ENCODE measurements at places on chromosomes 5 and 9.

GRCh38 chr5:59104400-59105127 lies 521.7 kb downstream of the RAB3C start:
- DNase-seq, result no peak

DNA sequence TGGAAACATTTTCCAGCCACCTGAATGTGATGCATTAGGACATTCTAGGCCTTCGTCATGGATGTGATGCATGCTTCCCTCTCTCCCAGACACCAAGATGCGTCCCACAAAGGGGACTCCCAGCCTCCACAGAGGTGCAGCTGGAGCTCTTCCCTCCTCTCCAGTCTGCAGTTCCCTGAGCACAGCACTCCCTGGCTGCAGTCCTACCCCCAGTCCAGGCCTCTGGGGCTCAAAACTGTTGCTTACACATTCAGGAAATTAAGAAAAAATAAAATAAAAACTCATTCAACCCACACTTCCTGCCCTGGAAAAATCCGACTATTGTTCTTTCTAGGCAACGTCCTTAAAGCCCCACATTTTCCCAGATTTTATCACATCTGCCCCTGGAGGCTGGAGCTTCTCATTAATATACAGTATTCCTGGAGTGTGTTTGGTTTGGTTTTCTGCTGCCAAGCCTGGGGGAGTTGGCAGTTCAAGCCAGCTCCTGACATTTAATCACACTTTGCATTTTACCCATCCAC lies 78.4 kb upstream of the ICE1 start:
- DNase-seq, result no peak

GRCh38 chr5:76591366-76591765 lies 31.8 kb downstream of the F2RL2 start:
- DNase-seq, result no peak

DNA sequence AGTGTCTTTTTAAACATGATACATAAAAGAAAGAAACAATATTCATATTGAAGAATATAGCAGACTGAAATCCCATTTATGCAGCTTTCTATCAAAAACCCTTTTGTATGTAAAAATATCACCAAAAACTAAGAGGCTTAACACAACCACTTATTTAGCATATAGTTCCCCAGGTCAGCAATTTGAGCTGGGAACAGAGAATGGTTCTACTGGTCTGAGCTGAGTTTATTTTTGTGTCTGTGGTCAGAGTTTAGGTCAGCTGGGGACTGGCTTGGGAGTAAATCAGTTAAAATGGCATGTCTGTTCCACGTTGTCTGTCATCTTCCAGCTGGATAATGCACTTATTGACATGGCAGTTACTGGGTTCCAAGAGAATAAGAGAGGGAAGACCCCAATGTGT lies 165.0 kb downstream of the TMEM232 start:
- no peak for DNase-seq

DNA sequence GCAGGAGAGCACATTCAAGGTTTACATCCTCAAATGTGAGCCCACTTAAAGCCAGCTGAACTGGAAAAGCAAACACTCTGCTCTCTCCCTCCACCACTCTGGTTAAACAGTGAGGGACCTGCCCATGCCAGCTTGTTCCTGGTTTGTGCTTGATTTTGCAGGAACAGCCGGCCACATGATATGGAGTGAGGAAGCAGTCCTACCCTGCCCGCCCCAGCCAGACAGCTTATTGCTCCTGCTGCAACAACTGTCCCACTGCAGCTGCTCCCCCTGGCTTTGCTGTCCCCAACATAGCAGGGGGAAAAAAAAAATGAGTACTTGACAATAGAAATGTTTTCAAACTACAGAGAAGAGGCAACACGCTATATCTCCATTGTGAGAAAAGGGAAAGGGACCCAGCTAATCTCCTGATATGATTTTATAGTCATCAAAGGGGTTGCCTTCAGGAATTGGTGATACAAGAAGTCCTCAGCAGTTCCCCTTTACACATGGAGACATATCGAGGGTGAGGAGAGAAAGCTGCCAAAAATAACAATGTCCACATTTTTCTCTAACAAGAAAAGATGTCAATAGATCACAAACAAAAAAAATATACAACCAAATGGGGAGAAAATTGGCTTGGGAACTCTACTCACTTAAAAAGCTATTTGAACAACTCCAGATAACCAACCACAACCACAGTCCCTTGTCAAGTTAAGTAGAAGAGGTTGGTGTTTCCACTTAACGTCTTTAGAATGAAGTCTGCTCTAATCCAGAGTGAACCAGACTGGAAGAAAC lies 4.6 kb downstream of the MYO10 start:
- no peak for DNase-seq

- DNase-seq, result no peak
Observed at GRCh38 chr9:72911816-72912215, 41.0 kb downstream of the ALDH1A1 start.

DNA sequence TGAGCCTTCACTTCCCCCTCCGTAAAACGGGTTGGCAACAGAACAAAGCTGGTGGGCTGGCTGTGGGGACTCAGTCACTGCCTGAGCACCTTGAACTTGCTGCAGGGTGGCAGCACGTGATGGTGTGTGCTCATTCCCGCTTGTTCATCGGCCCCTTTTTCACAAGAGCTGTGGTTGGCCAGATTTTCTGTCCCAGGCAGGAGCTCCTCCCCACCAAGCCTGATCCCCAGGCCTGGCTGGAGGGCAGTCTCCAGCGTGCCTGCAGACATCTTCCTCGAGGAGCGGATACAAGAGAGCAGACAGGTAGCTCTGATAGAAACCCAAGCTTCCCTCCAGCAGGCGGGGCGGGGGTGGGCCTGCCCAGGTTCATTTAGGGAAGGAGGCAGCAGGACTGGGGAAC lies 61.9 kb upstream of the ORM1 start:
- DNase-seq, result no peak

GRCh38 chr5:172455511-172456061 lies 1.3 kb upstream of the SH3PXD2B start:
- no peak for DNase-seq

DNA sequence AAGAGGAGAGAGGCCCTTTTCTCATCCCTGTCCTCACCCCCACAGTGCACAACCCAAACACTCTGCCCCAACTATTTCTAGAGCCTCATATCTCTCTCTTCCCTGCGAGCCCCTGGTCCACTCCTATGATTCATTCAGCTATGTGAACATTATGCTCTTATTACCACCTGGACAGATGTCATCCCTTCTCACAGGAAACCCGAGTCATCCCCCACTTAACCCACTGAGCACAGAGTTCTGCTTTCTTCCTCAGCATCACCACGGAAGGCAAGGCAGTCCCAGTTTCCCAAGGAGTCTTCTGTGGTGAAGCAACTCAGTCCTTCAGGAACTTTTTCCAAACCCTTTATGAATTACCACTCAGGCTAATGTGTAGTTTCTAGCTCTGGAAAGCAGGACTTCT lies 1.3 kb downstream of the DNAI1 start:
- no peak for DNase-seq

DNA sequence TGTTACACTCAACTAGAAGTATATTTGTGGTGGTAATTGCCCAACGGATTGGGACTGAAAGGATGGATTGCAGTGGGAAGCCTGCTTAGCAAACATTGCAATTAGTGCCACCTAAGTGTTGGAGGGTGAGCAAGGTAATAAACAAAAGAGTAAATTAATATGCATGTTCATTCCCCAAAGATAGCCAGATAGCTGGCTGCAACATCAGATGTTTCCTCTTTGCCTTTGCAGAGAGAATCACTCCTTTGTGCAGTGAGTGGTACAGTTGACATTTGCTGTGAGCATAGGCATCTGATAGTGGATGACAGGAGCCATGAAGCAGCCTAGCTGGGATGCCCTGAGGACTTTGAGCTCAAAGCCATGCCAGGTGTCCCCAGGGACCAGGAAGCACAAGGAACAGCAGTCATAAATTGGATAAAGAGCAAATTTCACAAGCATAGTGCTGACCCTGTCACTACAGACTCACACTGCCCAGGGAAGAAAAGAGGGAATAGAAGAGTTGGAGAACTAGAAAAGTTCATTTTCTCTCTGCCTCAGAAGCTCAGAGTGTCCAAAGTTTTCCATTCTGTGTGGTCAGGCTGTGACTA lies 336.1 kb upstream of the SLC30A5 start:
- DNase-seq, result no peak

- no peak for DNase-seq
Observed at GRCh38 chr9:16223074-16223871, 647.2 kb downstream of the BNC2 start.

DNA sequence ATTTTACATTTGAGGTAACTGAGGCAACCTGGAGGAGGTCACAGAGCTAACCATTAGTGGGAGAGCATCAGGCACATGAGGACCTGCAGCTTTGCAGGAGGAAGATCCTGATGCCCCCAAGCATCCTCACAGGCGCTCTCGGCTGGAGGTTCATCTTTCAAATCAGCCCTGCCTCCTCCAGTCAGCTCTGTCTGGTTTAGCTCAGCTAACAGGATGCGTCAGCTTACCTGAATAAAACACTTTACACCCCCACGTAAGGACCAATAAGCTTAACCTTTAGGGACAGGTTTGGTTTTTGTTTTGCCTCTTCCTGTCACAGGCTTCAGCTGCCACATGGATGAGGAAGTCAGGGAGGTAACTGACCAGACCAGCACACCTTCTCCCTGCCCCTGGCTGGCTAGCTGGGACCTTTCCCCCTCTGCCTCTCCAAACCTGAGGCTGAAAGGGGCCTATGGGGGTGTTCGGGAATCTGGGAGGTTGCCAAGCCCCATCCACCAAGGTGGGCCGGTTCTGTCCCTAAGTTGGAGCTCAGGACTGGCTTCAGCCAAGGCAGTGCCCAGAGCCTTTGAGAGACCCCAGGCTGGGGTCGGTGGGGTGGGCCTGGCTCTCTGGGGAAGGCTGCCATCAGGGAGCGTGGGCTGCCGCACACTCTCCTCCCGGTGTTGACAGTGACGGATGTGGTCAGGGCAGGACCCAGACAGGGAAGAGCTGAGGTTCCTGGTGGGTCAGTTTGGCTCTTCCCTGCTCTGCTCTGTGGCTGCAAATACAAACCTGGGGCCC lies 20.0 kb upstream of the FCN1 start:
- DNase-seq, result no peak

GRCh38 chr5:128777052-128777451 lies 188.2 kb upstream of the SLC27A6 start:
- no peak for DNase-seq

- no peak for DNase-seq
Observed at GRCh38 chr9:134969156-134970045, 51.7 kb upstream of the FCN1 start.

- no peak for DNase-seq
Observed at GRCh38 chr9:72843520-72844439, 109.1 kb downstream of the ALDH1A1 start.

GRCh38 chr5:3355126-3355525 lies 240.5 kb upstream of the IRX1 start:
- no peak for DNase-seq

Measured in NCI-H460 (cell line).